ENCODE measurements at places on chromosomes 3 and 15.
A peak's percentile ranks its signal among the peaks of the same experiment; 100 is the strongest.

DNA sequence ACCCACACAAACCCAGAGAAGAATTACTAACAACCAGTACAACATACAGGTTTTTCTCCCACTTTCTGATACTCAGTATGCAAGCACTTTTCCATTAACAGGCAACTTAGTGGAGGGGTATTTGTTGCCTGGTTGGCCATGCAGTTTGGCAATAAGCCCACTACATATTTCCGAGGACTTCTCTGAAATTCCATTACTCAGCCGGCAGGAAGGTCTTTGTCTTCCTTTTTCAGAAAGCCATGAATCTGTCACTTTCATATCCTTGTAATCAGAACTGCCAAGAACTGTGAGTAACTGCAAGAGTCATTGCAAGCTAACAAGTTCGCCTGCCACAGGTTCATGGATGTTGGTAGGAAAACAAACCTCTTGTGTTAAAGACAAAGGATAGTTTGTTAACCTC lies 422.3 kb upstream of the ROBO1 start:
- peak; percentile 47 for DNase-seq

DNA sequence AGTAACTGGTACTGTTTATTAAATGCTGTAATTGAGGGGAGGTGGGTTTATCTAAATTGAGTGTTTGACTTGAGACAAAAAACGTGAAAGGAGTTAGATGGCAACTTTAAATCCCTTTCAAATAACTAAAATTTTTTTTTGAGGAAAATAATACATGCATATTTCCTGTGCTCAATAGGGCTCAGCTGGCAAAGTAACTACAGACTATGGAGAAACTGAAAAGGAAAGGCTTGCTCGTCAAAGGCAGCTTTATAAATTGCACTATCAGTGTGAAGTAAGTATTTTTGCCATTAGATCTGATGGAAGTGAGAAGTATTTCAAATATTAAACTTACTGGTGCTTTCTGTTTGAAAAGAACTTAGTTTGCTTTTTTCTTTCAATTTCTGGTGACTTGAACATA lies 72.2 kb downstream of the DZIP3 start:
- DNase-seq = no peak

DNA sequence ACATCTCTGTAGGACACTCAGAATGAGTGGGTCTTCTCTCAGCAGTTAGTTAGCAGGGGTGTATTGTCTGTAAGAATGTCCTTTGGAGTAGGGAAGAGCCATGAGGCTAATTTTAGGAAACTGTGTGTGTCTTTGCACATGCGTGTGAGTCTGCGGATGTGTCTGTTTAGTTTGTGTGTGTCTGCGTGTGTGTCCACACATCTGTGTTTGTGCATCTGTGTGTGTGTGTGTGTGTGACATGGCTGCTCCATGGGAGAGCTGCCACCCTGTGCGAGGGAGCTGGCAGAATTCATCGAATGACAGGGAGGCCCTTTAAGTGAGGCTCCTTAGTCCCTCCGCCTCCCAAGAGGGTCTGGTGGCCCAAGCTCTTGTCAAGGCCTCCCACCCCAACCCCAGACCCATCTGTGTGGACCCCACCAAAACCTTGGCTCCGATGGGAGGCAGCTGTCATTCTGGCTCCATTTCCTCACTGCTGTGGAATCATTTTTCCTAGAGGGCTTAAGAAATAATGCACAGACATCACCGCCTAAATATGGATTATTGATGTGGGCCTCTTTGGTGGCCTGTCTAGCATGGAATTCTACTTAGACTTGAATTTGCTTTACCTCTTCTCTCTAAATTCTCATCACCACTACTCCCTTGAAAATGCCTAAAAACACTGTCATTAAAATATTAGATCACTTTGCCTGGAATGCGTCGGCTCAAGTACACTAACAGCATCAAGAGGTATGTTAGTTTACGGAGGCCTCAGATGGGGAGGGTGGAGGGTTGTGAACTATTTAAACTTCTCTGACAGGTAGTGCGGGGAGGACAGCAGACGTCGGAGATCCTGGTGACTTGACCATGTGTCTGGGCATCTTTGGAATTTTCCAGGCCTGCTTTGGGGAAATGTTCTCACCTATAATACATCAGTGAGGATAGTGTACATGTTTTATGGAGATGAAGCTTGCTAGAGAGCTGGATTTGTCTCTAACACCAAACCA lies 9.4 kb downstream of the ESYT3 start:
- DNase-seq = no peak

GRCh38 chr15:66841953-66842681 lies 140.1 kb downstream of the SMAD6 start:
- DNase-seq = peak; percentile 90

GRCh38 chr3:191499307-191500080 lies 38.5 kb downstream of the PYDC2 start:
- peak; percentile 93 for DNase-seq

DNA sequence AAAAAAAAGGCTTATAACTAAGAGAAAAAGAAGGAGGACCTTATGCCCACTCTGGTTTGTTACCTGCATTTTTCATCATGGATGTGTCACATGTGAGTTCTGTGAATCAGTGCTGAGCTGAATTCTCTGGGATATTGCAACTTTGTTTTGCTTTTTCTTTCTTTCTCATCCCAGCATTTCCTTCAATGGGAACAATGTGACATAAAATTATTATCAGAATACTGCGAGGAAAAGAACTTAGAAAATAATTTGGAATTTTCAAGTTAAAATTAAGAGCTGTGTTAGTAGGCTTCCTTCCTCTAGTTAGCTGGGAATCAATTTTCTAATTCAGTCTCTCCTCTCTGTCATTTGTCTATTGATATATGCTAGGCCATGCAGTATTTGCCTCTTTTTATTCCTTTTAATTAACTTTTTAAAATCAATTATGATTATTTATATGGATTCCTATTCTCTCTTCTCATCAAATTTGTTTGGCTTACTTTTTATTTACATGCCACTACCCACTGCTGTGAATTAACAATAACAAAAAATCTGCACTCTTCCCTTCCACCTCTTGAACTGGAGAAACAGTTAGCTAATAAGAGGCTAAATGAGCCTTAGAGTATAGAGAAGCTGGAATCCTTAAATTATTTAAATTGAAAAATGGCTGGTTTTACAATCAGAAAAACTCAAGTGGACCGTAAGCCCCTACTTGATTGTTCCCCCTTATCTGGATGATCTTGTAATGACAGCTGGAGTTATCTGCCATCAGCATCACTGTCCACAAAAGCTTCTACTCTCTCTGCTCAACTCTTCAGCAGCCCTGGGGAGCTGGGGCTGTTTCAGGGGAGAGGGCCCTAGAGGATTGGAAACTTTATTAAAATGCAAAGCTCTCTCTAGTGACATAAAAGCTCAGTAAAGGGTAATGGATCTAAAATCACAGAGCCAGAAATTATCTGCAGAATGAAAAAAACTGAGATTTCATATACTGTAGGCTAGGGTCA lies 95.3 kb upstream of the SOX2 start:
- no peak for DNase-seq

- DNase-seq = no peak
Measured at GRCh38 chr15:97858296-97858695, 102.2 kb upstream of the ARRDC4 start.

DNA sequence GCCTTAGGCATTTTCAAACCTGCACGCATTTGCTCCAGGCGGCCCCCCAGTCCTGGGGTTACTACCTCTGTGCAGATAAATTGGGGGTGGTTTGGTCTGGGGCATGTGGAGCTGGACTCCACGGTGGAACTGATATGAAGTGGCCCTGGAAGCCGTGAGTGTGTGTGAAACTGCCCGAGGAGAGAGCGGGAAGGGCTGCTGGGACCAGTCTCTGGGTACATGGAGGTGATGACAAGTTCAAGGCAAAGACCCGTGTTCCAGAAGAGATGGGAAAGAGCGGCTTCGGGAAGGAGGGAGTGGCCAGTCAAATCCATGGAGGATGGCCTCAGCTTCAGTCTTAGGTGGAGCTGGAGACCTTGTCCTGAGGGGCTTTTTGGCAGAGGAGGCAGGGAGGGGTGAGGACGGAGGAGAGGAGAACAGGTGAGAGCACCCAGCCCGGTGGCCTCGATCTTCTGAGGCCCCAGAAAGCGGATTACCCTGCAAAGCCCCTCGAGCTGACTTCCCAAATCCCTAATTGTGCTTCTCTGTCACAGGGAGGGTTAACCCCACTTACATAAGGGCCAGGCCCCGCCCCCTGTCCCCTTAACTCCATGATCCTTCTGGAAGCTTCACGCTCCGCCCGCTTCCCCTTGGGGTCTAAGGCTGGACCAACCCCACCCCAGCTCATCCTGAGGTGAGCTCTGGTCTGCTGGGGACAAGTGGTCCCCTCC lies 1.9 kb upstream of the NR2E3 start:
- no peak for DNase-seq

DNA sequence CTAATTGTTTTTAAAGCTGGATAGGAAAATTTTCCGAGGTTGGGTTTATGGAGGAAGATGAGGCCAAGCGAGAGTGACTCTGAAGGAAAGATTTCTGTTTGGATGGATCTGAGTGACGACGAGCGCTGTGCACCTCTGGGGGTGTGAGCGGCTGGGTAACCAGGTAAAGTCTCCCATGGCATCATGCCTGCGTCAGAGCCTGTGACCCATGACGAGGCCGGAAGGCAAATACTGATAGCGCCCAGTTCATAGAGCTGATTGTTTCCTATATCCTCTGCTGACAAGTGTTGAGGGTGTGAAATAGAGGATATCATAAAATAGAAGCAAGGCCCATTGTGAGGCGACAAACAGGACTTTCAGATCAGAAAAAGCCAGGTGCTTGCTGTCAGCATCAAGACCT lies 33.7 kb upstream of the MAGEF1 start:
- no peak for DNase-seq

- no peak for DNase-seq
Measured at GRCh38 chr3:155233213-155233612, 60.3 kb downstream of the STRIT1 start.

DNA sequence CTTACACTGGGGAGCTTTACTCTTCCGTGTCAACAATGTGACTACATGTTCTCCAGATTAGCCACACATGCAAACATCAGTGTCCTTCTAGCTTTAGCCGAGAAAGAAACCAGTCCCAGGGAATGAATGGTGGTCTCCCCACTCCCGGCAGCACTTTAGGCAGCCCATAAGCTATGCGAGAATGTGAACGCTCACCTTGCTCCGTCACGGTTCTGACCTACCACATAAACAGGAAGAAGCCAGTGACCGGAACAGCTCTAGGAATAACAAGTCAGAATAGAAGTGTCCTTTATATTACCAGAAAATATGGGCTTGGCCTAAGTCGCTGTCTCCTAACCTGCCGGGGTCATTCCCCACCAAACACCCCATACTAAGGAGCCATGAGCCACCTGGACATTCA lies 98.0 kb upstream of the ABHD17C start:
- DNase-seq = no peak

- no peak for DNase-seq
Measured at GRCh38 chr15:92877416-92877815, 22.7 kb upstream of the CHD2 start.

DNA sequence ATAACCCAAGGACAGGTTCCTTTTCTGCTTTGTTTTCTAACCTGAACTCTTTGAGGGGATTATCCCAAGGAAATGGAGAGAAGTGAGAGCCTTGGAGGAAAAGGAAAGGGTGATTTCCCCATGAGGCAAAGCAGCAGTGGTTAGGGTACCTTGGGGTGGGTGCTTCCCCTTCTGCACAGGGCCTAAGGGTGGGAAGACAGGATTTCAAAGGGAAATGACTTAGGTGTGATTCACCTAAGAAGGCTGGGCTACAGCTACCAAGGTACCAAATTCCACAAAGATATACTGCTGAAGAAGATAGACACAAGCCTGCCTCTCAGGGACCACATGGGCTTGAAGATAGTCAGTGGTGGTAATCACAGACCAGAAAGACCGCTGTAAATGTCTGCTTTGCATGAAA lies 325.3 kb upstream of the DPH6 start:
- DNase-seq = no peak

DNA sequence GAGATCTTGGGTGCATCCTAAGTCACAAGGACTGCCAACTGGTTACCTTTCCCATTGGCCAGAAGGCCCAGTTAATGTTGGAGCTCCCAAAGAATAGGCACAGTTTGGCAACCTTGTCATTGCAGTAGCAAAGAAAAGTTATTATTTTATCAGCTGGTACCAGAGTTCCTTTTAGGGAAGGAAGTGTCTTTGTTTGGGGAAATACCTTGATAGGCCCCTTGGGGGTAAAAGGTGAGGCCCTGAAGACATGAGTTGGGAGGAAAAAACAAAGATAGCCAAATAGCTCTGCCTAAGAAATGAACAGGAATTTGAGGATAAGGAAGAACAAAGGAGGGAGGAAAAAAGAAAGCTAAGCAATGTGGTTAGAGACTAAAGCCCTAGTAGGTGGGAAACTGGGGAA lies 85.8 kb downstream of the ANP32A start:
- DNase-seq = no peak

DNA sequence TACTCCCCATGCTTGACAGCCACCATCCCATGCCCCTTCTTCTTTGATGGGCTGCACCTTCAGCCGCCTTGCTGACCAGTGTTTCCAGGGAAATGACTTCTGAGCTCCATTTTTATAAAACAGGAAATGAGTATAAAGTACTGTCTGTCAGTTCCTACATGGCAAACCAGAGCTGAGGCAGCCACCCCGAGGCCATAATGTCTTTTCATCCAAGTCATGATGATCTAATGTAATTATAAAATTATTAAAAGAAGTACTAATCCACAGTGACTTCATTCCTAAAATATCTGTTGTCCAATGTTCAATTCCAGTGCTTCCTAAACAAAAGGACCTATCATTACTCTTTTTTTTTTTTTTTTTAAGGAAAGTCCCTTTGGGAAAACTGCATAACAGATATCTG lies 75.2 kb upstream of the HERC1 start:
- peak; percentile 44 for DNase-seq

DNA sequence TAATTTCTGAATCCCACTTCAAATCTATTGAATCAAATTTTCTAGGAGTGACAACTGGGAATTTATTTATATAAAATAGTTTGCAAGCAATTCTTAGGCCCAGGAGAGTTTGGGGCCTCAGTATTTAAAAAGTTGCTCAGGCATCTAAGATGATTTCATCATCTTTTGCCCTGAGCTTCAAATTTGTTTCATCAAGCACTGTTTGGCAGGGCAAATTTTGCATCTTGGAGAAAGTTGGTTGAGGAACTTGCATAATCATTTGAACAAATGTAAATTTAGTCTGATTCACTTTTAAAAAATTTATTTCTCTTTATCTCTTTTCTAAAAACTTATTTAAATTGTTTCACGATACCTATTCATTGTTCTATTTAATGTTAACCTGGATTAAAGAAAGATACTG lies 702.8 kb downstream of the SI start:
- DNase-seq = no peak

- peak; percentile 27 for DNase-seq
Measured at GRCh38 chr3:31533169-31534064, 692 bp downstream of the STT3B start.

DNA sequence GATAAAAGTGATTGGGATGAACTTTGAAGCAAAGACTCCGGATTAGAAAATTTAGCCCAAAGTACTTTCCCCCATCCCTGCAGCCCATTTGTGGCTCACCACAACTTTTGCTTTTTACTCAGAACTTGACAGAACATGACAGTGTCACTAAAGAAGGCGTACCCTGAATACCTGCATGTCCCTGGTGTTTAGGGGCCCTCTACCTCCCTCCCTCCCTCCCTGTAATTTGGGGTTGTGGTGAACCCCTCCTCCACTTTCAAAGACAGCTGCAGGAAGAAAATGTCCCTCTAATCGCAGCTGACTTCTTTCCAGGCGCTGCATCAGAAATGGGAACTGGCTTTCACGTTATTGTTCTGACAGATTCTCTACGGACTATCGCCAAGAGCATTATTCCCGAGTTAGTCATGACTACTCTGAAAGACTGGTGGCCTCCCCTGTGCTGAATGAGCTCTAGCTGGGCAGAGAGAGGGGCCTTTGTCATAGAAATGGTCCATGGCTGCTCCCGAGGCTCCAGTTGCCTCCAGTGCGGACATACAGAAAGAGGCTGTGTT lies 93.2 kb upstream of the ARHGEF3 start:
- peak; percentile 16 for DNase-seq
